RWPE2 (cell line): ENCODE measurements at places on chromosomes 5 and 9.

DNA sequence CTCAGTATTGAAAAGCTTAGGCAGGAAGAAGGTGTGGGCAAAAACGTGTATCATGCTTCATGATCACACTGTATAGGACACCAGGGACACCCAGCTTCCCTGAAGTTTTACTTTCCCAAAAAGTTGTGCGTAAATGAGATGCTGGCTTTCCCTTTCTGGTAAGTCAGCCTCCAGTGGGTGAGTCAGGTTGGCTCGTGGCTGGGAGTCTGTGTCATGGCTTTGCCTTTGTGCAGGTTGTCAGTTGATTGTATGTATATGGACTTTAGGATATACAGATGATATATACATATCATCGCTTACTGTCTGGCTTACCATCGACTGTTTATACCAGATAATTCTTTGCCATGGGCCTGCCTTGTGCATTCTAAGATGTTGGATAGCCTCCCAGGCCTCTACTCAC, 34.2 kb downstream of the ADRB2 start:
- H3K27ac ChIP-seq, result no peak overlapping the region
- no peaks in the 10 kb centered on the region for H3K36me3 ChIP-seq
- no peak overlapping the region for H3K4me3 ChIP-seq

GRCh38 chr5:38905516-38905915, 59.7 kb downstream of the OSMR start:
- no peak overlapping the region for H3K4me3 ChIP-seq
- H3K36me3 ChIP-seq, result peaks cover 91% of the 10 kb centered on the region
- H3K4me1 ChIP-seq, result peaks cover 3% of the 10 kb centered on the region
- DNase-seq, result no peak
- H3K27ac ChIP-seq, result no peak overlapping the region

GRCh38 chr5:73637565-73637964, 11.6 kb downstream of the ARHGEF28 start:
- DNase-seq, result no peak
- H3K27ac ChIP-seq, result peak overlapping the region; percentile 99
- no peak overlapping the region for H3K4me3 ChIP-seq
- peaks cover 81% of the 10 kb centered on the region for H3K4me1 ChIP-seq
- H3K27me3 ChIP-seq, result no peaks in the 10 kb centered on the region

DNA sequence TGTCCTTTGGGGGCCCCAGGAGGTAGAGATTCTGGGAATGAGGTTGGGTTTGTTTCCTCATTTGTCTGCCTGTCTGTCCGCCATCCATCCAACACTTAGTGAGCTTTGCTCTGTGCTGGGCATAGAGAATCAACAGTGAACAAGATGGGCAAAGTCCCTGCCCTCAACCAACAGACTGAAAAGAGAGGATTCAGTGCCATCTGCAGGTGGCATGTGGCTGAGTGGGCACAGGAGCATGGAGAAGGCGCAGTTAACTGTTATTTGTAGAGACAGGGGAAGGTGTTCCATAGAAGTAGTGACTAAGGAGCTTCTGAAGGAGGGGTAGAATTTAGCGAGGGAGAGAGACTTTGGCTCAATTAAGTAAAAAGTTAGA, 23.1 kb downstream of the POLR1E start:
- no peak for DNase-seq
- peaks cover 18% of the 10 kb centered on the region for H3K36me3 ChIP-seq
- H3K27ac ChIP-seq, result no peak overlapping the region
- no peaks in the 10 kb centered on the region for H3K27me3 ChIP-seq
- no peaks in the 10 kb centered on the region for H3K4me1 ChIP-seq

GRCh38 chr5:34957321-34957720, 28.0 kb downstream of the DNAJC21 start:
- H3K27ac ChIP-seq, result no peak overlapping the region
- no peak for DNase-seq
- H3K27me3 ChIP-seq, result no peaks in the 10 kb centered on the region
- no peak overlapping the region for H3K4me3 ChIP-seq
- peaks cover 37% of the 10 kb centered on the region for H3K36me3 ChIP-seq
- no peaks in the 10 kb centered on the region for H3K4me1 ChIP-seq

DNA sequence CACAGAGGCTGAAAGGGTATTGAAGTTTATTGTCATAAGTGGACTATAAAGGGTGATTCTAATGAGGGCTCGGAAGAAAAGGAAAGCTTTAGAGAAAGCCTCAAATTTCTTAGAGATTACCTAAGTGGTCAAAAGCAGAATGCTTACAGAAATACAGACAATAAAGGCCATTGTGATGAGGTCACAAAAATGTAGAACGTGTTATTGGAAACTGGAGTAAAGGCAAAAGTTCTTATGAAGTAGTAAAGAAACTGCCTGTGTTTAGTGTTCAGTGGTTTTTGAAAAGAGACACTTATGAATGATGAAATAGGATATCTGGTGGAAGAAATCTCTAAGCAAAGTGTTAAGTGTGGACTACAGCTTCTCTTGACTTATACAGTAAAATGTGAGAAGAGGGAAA, 726.9 kb downstream of the DNAH5 start:
- H3K4me3 ChIP-seq, result no peak overlapping the region
- H3K27me3 ChIP-seq, result no peaks in the 10 kb centered on the region
- H3K4me1 ChIP-seq, result no peaks in the 10 kb centered on the region
- DNase-seq, result no peak

- no peaks in the 10 kb centered on the region for H3K27me3 ChIP-seq
- H3K4me1 ChIP-seq, result no peaks in the 10 kb centered on the region
- no peaks in the 10 kb centered on the region for H3K36me3 ChIP-seq
- H3K27ac ChIP-seq, result no peak overlapping the region
Measured at GRCh38 chr5:111282798-111283197, 58.6 kb downstream of the CAMK4 start.

- H3K36me3 ChIP-seq, result no peaks in the 10 kb centered on the region
- no peak overlapping the region for H3K4me3 ChIP-seq
- no peak for DNase-seq
- no peak overlapping the region for H3K27ac ChIP-seq
- peaks cover 83% of the 10 kb centered on the region for H3K27me3 ChIP-seq
Measured at GRCh38 chr9:136193891-136194279, 11.0 kb downstream of the LHX3 start.

- no peaks in the 10 kb centered on the region for H3K27me3 ChIP-seq
- DNase-seq, result no peak
- H3K4me1 ChIP-seq, result no peaks in the 10 kb centered on the region
- H3K36me3 ChIP-seq, result no peaks in the 10 kb centered on the region
- no peak overlapping the region for H3K27ac ChIP-seq
Measured at GRCh38 chr9:83521011-83521410, 17.2 kb downstream of the FRMD3 start.

DNA sequence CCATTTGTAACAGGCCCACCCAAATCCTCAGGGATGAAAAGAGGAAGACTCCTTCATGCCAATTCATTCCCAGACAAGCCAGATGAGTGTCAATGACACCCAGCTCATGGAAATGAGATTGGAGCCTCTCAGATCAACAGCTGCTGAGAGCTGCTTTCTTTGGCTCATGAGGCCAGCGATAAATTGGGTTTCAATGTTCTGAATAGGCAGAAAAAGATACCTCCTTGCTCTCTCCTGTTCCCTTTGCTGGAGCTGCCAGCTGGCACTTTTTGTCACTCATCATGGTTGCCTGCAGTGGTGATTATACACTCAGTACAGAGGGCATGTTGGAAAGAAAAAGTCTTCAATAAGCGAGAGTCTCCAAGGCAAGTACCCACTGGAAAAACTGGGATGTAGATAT, 47.1 kb downstream of the SH3RF2 start:
- H3K36me3 ChIP-seq, result no peaks in the 10 kb centered on the region; the same call in 1 of the 2 replicates
- H3K27ac ChIP-seq, result no peak overlapping the region
- H3K27me3 ChIP-seq, result no peaks in the 10 kb centered on the region
- no peak overlapping the region for H3K4me3 ChIP-seq
- no peak for DNase-seq

GRCh38 chr9:86186696-86187095, 72.8 kb downstream of the C9orf153 start:
- no peak overlapping the region for H3K27ac ChIP-seq
- DNase-seq, result no peak
- H3K36me3 ChIP-seq, result no peaks in the 10 kb centered on the region

DNA sequence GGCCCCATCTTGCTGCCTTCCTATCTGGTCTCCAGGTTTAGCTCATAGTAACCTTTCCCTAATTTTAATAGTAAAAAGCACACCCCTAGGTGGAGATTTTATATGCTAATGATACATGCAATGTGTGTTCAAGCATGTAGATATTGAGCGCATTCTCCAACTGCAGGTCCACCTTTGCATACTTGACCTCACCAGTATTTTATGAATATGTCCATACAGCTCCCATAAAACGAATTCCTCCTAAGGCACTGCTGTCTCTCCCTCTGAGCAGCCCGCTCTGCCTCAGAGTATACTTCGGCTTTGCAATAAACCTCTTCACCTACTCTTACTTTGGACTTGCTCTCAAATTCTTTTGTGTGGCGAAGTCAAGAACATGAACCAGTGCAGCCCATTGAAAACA, 153.3 kb downstream of the RAB3C start:
- DNase-seq, result no peak
- H3K4me1 ChIP-seq, result no peaks in the 10 kb centered on the region
